ENCODE measurements at places on chromosomes 3 and 15.

- DNase-seq = no peak
Observed at GRCh38 chr15:49315391-49315823, 107.6 kb upstream of the FGF7 start.

DNA sequence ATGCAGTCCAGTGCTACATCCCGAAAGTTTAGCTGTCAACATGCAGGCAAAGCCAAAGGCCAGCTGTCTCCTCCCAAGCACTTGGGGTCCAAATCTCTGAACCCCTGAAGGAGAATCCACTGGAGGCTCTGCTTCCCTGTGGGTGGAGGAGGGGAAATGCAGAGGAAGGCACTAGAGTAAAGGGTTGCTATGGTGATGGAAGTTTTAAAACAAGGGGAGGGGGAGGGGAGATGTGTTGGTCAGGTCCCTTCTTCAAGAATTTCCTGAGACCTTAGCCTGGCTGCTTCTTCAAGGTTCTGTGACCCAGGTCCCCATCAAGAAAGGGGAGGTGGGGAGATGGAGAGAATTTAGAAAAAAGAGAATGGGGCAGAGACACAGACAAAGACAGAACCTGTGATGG lies 2.3 kb downstream of the CAMKV start:
- no peak for DNase-seq

DNA sequence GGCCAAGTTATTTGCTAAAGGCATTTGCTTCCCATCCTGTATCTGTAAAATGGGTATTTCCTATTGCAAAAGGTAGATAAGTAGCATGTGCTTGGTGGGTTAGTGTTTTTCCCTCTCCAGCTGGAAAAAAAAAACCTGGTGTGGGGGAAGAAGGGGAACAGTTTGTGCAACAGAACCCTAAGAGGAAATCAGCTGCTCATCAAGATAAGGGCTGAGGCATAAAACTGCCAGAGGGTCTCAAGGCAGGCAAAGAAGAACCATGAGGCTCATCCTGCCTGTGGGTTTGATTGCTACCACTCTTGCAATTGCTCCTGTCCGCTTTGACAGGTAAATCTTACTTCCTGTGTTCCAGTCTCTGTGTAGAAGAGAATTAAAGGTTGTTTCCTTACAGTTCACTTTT lies at the start of gene CPA3:
Gene CPA3, plus strand, starts transcription at position 248 of the 400 bp plus-strand sequence. Its CDS starts 12 bp downstream, at position 260.
- DNase-seq = no peak

DNA sequence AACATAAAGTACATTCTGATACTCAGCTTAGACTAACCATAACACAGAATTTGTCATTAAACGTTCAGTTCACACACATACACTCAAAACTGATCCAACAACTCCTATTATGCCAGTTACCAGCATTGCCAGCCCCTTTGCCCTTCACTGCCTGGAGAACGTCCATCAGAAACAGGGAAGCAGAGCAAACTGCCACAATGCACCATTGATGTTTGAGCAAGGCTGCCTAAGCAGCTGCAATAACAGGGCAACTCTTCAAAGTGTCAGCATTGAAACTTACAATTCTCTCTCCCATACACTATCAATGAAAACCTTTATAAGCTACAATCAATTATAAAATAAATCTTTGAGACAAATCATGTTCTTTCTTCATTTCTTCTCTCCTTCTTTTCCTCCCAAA lies 85.1 kb downstream of the ZBTB20 start:
- DNase-seq = peak; percentile 79
